ENCODE measurements at places on chromosomes 3 and 15.

DNA sequence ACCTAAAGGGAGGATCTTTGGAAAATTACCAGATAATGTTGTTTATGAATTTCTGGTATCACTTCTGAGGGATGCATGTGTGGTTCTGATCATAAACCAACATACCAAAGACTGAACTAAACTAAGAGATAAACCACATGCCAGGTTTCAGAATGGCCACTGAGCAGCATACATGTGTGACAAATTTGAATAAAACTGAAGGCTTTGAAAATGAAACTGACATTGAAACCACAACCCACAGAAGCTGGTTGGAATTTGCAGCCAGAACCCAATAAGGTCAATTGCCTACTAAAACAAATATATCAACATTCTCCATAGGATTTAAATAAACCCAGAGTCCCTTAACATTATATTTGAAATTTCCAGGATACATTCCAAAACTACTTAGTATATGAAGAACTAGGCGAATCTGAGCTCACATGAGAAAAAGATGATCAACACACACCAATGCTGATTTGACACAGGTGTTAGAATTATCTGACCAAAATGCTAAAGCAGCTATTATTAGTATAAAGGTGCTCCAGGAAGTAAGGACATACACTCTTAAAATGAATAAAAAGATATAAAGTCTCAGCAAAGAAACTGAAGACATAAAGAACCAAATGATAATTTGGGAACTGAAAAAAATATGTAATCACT lies 125.0 kb downstream of the ZNF280D start:
- no peak for DNase-seq

DNA sequence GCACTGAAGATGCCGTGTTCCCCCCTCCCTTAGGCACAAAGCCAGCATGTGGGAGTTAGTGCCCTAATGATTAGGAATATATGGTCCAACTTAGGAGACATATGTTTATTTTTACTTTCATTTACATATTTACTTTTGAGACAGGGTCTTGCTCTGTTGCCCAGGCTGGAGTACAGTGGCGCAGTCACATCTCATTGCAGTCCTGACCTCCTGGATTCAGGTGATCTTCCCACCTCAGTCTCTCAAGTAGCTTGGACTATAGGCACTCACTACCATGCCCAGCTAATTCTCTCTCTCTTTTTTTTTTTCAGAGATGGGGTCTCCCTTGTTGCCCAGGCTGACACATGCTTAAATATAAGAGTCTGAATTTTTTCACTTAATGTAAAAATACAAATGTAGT lies 51.6 kb upstream of the TBC1D23 start:
- DNase-seq, result no peak

- no peak for DNase-seq
These were observed 18.2 kb downstream of the PLOD2 start for GRCh38 chr3:146142757-146143156.

- DNase-seq, result peak; percentile 51
These were observed 106.7 kb downstream of the GHSR start for GRCh38 chr3:172341482-172342059.

DNA sequence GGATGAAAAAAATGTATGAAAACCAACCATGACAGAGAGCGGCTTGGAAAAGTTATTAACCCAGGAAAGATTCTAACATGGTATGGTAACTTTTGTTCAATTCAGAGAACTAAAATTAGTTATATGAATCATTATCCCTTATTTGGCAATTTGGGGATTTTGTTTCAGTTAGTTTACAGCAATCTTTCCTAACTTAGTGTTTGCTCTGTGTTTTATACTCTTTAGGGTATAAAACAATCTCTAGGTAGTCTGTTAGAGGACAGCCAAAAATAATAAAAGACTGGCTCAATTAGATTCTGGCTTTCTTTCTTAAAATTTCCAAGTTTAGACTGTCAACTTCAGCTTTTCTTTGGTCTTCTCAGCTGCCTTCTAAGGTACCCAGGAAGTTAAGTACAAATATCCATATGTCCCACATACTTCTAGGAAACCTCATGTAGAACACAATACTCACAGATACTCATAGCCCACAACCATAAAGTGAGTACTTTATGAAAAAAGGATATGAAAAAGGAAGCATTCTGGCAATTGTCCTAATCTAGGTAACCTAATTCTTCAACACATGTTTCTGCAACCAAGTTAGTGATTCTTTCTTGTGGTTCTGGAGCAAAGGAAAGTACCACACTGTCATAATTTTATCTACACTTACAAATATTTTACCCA lies 849.3 kb downstream of the ROBO1 start:
- DNase-seq, result no peak

- no peak for DNase-seq
These were observed 71.9 kb upstream of the SLC6A11 start for GRCh38 chr3:10744098-10744465.

DNA sequence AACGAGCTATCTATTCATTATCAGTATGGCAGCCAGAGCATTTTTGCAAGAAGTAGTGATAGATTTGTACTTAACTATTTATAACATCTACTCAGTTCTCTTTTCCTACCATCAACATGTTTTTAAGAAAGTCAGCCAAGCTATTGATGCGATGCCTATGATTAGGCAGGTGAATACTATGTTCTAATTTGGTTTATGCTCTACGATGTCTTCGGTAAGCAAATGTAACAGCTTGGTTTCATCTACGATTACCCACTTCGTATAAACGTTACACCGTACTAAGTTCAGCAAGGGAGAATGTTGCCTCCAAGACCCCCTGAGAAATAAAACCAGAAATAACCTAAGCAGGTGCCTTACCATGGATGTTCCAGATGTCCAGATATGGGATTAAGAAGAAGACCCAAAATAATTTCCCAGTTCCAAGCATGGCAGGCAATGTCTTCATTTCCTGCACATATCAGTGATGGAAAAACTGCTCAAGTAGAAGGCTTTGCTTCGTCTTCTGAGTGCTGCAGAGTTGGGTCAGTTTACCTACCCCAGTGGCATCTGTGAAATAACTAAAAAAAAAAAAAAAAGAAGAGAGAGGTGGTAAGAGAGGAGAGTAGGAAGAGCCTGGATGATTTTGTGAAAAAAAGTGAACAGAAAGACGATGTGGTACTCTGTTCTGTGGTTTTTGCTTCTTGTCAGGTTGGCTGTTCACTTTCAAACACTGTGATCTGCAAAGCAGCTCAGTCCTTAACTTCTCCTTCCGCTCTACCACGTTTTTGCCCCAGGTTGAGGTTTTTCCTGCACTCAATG lies at the start of gene BTLA:
Gene BTLA, minus strand, starts transcription at position 559 of the 798 bp plus-strand sequence. Its CDS starts 114 bp downstream, at position 445.
- DNase-seq, result no peak

DNA sequence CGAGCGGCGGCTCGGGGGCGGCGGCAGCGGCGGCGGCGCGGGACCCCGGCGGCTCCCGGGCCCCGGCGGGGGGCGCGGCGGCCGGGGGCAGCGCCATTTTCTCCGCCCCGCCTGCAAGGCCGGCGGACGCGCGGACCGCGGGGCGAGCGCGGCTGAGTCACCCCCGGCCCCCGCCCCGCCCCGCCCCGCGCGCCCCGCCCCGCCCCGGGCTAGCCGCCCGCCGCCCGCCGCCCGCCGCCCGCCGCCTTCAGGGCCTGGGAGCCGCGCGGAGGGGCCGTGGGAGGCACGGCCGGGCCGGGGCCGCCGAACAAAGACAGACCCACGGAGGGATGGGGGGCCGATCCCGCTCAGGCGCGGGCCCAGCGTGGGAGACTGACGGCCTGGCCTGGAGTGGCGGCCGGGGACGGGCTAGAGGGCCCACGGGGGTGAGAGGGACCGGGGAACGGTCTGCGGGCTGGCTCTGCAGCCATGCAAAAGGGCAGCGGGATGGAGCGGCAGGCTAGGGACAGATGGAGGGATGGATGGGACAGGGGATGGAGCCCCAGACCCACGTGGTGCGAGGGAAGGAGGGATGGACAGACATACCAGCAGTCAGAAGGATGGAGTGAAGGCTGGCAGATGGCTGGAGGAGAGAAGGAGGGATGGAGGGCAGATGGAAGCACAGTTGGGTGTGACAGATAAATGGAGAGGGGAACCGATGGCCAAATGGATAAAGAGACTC lies at the start of gene EIF4E3:
Gene EIF4E3, minus strand, starts transcription at position 132 of the 721 bp plus-strand sequence. Its CDS starts 35 bp downstream, at position 97.
- DNase-seq, result peak; percentile 38

DNA sequence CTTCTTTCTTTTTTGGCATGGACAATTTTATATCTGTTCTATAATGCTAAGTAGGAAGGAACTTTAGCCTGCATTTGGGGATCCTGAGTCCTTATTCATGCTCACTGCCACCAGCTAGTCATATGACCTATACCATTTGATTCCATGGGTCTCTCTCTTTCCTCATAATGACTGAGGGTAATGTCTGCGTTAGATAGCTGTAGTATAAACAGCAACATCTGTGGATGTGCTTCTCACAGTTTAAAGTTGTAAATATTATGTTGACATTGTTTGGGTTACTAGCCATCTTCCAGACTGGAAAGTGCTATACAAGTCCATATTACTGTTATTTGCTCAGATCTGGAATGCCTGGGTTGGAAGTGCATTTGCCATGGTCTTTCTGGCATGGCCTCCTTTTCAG lies 274.9 kb upstream of the SEMA6D start:
- no peak for DNase-seq

- DNase-seq, result peak; percentile 61
These were observed 493.4 kb upstream of the TGFBR2 start for GRCh38 chr3:30112902-30113484.

- DNase-seq, result no peak
These were observed 238.7 kb upstream of the GRM7 start for GRCh38 chr3:6622260-6622659.

GRCh38 chr3:123152687-123153086 lies 49.1 kb upstream of the SEC22A start:
- no peak for DNase-seq

GRCh38 chr3:185460719-185461350 lies 38.0 kb downstream of the TMEM41A start:
- DNase-seq, result peak; percentile 12

GRCh38 chr15:51938286-51938685 lies 33.3 kb downstream of the LEO1 start:
- no peak for DNase-seq

DNA sequence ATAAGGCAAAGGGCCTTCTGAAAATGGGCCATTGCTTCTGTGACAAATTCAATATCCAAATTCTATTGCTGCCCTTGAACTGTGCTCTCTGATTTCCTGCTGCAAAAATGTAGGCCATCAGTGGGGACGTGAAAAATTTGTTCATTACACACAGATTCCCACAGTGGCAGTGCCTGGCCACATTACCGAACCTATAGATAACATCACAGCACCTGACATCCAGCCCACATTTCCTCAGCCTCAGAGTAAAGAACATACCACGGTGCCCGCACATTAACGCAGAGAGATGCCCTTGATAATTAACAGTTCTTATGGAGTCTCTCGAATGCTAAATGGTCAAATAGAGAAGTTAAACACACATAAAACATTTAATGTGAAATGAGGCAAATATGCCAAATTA lies 931.6 kb upstream of the CFAP20DC start:
- no peak for DNase-seq

DNA sequence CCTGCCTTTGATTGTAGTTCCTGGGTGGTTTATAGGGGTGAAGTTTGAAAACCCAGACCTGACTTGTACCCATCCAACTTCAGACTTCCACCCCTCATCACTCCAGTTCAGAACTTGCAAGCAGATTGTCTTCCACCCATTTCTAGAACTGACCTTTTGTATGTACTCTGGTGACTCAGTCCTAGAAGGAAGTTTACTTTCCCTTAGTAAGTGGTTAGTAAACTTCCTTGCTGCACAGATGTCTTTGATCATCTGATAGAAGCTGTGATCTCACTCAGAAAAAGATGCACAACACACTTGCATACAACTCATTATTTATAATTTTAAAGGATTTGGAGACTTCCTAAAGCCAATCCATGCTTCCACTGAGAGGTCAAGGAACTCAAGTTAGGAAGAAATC lies 368.0 kb downstream of the MFSD1 start:
- peak; percentile 54 for DNase-seq

- DNase-seq, result no peak
These were observed 316.8 kb upstream of the ATP10A start for GRCh38 chr15:26179906-26180305.

- DNase-seq, result no peak
These were observed 1.8 kb downstream of the ANP32A start for GRCh38 chr15:68818769-68819494.

DNA sequence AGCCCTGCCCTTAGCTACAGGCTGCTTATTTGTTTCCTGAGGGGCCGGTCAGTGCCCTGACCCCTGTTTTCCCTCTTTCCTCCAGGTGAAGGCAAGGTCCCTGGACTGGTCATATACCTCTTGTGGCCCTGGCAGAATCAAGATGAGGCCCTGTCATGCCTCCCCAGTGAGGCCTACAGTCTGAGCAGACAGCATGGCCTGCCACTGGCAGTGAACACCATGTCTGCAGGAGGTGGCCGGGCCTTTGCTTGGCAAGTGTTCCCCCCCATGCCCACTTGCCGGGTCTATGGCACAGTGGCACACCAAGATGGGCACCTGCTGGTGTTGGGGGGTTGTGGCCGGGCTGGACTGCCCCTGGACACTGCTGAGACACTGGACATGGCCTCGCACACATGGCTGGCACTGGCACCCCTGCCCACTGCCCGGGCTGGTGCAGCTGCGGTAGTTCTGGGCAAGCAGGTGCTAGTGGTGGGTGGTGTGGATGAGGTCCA lies 1.2 kb downstream of the KLHDC8B start:
- no peak for DNase-seq

- DNase-seq, result no peak
These were observed 176.6 kb downstream of the PYDC2 start for GRCh38 chr3:191637611-191638010.

- no peak for DNase-seq
These were observed 450.5 kb downstream of the ZPLD1 start for GRCh38 chr3:102885289-102885688.

DNA sequence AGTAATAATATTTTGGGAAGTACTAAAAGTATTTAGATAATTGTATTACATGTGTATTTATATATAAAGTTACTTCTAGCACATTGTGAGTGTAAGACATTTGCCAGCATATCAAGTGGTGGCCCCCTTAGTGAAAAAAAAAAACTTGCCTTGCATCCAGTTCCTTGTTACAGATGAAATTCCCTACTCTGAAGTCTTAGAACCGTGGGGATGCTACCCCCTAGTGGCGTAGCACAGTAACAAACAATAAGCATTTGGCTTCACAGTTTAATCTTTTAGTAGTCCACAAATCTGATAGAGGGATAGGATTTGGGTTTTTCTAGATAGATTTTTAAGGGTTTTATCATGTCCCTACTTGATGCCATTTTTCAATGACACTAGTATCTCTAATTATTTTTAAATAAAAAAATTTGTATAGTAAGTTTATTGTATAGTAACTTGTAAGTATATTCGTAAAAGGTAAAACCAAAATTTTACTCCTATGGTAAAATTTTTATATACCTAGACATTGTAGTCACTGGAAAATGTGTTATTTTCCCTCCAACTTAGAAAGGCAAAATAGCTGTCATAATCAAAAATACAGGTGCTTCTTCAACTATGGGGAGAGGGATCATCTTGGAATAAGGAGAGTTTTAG lies 14.3 kb downstream of the SMC4 start:
- peak; percentile 84 for DNase-seq

DNA sequence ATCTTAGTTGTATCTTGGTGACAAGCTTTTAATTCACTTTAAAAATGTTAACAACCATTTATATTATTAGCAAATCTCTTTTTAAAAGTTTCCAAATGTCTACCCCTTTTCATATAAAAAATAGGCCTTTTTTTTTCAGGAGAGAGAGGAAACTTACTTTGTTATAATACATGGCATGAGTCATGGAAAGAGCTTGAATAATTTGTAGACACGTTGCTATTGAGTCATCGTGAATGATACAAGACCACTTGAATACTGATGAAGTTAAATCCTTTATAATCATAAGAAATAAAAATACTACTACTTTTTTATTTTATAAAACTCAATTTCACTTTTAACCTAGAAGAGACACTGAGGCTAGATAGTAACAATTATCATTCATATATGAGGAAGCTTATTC lies 70.3 kb upstream of the BBX start:
- DNase-seq, result no peak

GRCh38 chr3:72129501-72130094 lies 344.6 kb upstream of the PROK2 start:
- DNase-seq, result no peak

All from LoVo (cell line).